Keratinocyte (primary cell): ENCODE measurements at places on chromosomes 6 and 20.

- no peak overlapping the region for H3K4me3 ChIP-seq
- no peaks in the 10 kb centered on the region for H3K36me3 ChIP-seq
- no peak for DNase-seq
- H3K27ac ChIP-seq = no peak overlapping the region
- no peaks in the 10 kb centered on the region for H3K27me3 ChIP-seq
- peaks cover 13% of the 10 kb centered on the region for H3K4me1 ChIP-seq
These were observed 167.4 kb downstream of the SASH1 start for GRCh38 chr6:148509800-148510581.

DNA sequence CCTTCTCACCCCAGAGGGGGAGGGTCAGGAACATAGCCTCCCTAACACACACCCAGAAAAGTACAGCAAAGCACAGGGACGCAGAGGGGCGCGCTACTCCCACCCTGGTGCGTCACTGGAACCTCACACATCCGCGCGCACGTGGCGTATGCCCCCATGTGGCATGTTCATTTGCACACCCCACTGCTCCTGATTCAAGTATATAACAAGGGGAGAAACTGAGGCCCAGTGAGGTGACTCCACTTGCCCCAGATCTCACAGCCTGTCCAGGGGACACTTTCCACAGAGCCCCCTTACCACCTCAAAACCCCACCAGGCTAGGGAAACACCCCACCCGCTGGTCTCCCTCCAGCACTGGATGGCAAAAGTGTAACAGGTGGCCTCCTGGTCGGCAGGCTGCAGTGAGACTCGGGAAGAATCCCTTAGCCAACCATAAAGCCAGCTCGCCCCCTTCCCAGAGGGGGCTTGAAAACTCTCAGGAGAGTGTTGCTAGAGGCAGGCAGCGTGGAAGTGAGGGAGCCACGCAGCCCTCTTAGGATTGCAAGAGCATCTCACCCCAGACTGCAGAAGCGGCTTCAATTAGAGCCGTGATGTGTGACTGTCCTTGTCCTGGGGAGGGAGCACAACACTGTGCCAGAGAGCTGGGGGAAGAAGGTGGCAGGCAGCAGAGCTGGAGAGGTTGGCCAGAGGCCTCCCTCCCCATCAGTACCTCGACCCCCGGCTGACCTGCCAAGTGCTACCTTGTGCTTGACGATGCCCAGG lies at the start of gene GRM4:
Gene GRM4, minus strand, starts transcription at position 67 of the 762 bp plus-strand sequence. CDS start 12,591 bp downstream, outside the sequence.
- no peak within 1 kb of the TSS for H3K27ac ChIP-seq
- H3K4me3 ChIP-seq = peak within 1 kb of the TSS; percentile 63
- H3K27me3 ChIP-seq = peaks cover 52% of the 10 kb centered on the region
- no peak for DNase-seq
- peaks cover 16% of the 10 kb centered on the region for H3K4me1 ChIP-seq

GRCh38 chr20:44983093-44983674 lies 16.9 kb downstream of the STK4 start:
- H3K4me3 ChIP-seq = no peak overlapping the region
- no peaks in the 10 kb centered on the region for H3K4me1 ChIP-seq
- no peaks in the 10 kb centered on the region for H3K27me3 ChIP-seq
- H3K27ac ChIP-seq = no peak overlapping the region
- no peak for DNase-seq

- DNase-seq = no peak
- no peak overlapping the region for H3K4me3 ChIP-seq
- H3K36me3 ChIP-seq = no peaks in the 10 kb centered on the region
- H3K27ac ChIP-seq = no peak overlapping the region
These were observed 150.3 kb downstream of the GRIK2 start for GRCh38 chr6:101543796-101544195.

- H3K27ac ChIP-seq = no peak overlapping the region
- H3K4me1 ChIP-seq = peaks cover 3% of the 10 kb centered on the region
- H3K36me3 ChIP-seq = no peaks in the 10 kb centered on the region
These were observed 335.4 kb downstream of the COL12A1 start for GRCh38 chr6:74870403-74870802.

DNA sequence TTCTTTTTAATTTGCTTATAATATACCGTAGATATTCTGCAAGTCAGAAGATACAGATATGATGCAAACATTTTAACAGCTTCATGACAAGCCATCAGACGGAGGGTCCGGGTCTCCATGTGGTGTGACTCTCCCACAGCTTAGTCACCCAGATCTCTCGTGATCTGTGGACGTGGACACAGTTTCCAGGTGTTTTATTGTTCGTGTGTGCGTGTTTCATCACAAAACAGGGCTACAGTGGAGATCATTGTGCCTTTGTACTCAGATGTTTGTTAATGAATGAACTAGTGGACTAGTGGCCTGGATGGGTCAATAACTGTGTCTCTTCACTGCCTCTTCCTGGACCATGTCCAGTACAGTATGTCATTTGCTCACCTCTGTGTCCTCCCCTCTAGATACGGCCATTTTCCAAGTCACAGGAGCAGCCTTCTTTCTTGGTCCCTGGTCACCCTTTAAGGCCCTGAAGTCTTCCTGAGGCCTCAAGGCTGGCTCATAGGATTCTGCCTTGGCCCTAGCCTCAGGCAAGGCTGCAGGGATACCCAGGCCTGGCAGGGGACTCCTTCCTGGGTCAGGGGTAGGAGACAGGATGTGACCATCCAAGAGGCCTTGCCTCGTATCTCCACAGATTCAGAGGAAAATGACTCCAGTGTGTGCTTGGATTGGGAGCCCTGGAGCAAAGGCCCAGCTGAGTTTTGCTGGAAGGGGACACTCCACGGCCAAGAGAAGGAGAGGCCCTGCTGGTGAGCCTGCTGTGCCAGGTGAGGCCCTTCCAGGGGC lies 4.6 kb downstream of the ADIG start:
- H3K4me3 ChIP-seq = no peak overlapping the region
- no peak for DNase-seq
- H3K27ac ChIP-seq = no peak overlapping the region
- no peaks in the 10 kb centered on the region for H3K4me1 ChIP-seq

DNA sequence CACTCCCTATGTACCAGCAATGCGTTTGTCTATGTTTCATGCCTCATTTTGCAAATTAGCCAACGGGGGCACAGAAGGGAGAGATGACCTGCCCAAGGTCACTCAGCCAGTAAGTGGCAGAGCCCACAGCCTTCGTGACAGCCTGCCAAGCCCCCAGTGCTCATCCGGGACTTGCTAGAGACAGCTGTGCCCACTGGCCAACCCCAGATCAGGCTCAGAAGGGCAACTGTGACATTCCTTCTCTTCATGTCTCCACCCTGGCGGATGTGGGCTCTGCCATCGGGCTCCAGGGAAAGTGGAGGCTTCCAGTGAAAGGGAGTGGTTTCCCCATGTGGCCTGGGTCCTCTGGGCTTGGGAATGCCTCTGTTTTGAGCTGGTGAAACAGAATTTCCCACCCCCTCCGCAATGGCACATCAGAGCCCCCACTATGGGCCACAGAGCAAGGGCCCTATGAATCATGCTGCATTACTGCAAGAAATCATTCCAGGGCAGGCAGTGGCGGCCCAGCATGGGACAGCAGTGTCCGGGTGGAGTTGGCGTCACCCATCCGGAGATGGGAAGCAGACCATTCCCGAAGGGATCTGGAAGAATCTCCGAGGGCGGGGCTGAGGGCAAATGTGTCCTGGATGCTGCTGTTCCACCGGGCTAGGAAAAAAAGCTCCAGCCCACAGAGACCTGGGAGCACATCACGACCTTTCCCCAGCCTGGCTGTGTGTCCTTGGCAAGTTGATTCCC lies 9.1 kb downstream of the RSPO4 start:
- H3K36me3 ChIP-seq = no peaks in the 10 kb centered on the region
- peaks cover 23% of the 10 kb centered on the region for H3K27me3 ChIP-seq
- no peak overlapping the region for H3K4me3 ChIP-seq
- no peak for DNase-seq

DNA sequence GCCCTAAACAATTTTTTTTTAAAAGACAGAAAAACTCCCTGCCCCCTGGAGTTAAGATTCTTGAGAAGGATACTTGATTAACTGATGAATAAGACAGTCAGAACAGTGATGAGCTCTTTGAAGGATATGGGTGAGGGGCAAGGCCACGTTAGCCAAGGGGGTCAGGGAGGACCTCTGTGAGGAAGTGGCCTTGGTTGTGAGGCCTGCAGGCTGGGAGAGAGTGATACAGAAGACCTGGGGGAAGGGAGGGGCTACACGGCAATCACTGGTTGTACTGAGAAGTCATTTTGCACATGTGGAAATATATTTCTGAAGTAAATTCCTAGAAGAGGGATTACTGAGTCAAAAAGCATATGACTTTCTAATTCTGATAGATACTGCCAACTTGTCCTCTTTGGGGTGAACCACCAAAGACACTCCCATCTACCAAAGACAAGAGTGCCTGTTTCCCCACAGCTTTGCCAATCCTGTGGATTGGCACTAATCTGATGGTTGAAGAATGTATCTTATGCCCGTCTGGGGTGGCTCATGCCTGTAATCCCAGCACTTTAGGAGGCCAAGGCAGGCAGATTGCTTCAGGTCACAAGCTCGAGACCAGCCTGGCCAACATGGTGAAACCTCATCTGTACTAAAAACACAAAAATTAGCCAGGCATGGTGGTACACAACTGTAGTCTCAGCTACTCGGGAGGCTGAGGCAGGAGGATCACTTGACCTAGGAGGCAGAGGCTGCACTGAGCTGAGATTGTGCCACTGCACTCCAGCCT lies 22.3 kb upstream of the BCAS4 start:
- no peaks in the 10 kb centered on the region for H3K36me3 ChIP-seq
- no peak for DNase-seq
- no peaks in the 10 kb centered on the region for H3K27me3 ChIP-seq
- no peak overlapping the region for H3K27ac ChIP-seq

DNA sequence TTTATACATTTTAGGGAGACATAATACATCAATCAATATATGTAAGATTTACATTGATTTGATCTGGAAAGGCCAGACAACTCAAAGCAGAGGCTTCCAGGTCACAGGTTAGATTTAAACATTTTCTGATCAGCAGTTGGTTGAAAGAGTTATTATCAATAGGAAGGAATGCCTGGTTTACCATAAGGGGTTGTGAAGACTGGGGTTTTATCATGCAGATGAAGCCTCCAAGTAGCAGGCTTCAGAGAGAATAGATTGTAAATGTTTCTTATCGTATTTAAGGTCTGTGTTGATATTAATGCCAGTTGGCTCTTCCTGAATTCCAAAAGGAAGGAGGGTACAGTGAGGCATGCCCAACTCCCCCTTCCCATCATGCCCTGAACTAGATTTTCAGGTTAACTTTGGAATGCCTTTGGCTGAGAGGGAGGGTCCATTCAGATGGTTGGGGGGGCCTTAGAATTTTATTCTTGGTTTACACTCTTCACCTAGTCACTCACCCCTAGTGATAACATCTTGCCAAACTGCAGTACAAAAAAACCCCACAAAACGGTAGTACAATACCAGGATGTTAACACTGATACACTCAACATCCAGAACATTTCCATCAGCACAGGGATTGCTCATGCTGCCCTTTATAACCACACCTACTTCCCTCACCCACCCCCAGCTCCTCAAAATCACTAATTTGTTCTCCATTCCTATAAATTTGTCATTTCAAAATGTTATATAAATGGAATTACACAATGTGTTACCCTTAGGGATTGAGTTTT lies 259.6 kb upstream of the PLN start:
- H3K4me1 ChIP-seq = no peaks in the 10 kb centered on the region
- no peak for DNase-seq
- H3K36me3 ChIP-seq = no peaks in the 10 kb centered on the region
- H3K27ac ChIP-seq = no peak overlapping the region
- no peaks in the 10 kb centered on the region for H3K27me3 ChIP-seq

DNA sequence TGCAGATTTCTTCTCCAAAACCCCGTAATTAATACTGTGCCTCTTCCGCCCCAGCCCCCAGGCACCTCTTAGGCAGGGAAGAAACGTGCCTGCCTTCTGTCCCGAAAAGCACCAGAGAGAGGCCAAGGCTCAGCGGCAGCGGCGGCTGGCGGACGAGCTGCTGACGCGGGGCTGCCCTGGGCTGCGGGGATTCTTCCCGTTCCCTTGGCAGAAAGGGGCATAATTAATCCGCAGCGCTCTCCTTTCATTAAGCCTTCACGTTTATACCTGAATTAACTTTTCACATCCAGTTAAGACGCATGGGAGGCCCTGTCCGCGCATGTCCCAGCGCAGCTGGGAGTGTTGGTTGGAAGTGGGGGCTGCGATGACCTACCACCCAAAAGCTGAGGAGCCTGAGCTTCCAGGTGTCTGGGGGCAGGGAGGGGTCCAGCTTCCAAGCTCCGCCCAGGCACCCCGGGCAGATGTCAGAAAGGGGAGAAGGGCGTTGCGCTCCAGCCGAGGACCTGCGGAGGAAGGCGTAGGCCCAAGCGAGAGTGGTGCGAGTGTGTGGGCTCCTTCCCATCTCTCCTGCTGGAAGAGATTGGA lies 167.4 kb upstream of the LRFN2 start:
- peaks cover 53% of the 10 kb centered on the region for H3K27me3 ChIP-seq
- H3K4me3 ChIP-seq = no peak overlapping the region
- H3K4me1 ChIP-seq = no peaks in the 10 kb centered on the region
- no peak for DNase-seq

DNA sequence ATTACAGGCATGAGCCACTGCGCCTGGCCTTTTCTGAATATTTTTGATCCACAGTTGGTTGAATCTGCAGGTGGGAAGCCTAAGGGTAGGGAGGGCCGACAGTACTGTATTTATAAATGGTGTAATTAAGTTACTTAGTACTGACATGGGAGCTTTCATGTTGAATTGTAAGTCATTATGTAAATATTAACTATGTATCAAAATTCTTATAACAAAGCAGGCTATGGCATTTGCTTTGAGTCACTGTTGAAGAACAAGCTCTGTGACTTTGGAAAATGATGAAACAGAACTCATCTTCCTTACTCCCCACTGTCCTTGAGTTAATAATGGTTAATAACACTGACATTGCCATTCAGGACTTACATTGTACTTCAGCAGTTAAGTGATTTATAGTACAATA lies 63.0 kb upstream of the TXNDC5 start:
- H3K27ac ChIP-seq = no peak overlapping the region
- no peak overlapping the region for H3K4me3 ChIP-seq
- no peaks in the 10 kb centered on the region for H3K36me3 ChIP-seq
- peaks cover 3% of the 10 kb centered on the region for H3K4me1 ChIP-seq
- DNase-seq = no peak

GRCh38 chr6:119077643-119078375 lies 655 bp downstream of the FAM184A start:
- H3K4me1 ChIP-seq = peaks cover 4% of the 10 kb centered on the region
- H3K27me3 ChIP-seq = peaks cover 10% of the 10 kb centered on the region
- no peak for DNase-seq
- no peak overlapping the region for H3K27ac ChIP-seq
- no peaks in the 10 kb centered on the region for H3K36me3 ChIP-seq

DNA sequence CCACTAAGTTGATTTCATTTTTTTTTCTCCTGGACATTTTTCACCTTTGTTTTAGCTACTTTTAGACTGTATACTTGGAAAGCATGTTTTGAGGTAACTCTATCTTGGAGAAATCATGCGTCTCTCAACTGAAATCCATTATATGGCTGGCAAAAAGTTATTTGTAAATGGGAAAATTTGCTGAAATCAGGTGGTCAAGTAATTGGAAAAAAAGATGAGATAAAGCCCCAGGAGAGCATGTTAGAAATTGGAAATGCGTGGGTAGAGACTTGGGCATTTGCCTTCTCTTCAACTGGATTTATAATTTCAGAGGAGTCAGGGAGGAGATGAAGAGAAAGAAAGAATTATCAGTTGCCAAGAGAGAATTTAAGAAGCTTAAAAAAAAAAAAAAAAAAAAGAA lies 217.1 kb upstream of the MAP3K7 start:
- H3K27ac ChIP-seq = no peak overlapping the region
- no peak for DNase-seq
- H3K27me3 ChIP-seq = no peaks in the 10 kb centered on the region
- no peaks in the 10 kb centered on the region for H3K36me3 ChIP-seq
